ENCODE measurements at places on chromosomes 3 and 15. TPM values are rescaled to one million over a fixed set of nuclear protein-coding genes. Genes with fewer than 3 reads are reported as not detected.

THSD4 gene
- 3.4 TPM for total RNA-seq

DNA sequence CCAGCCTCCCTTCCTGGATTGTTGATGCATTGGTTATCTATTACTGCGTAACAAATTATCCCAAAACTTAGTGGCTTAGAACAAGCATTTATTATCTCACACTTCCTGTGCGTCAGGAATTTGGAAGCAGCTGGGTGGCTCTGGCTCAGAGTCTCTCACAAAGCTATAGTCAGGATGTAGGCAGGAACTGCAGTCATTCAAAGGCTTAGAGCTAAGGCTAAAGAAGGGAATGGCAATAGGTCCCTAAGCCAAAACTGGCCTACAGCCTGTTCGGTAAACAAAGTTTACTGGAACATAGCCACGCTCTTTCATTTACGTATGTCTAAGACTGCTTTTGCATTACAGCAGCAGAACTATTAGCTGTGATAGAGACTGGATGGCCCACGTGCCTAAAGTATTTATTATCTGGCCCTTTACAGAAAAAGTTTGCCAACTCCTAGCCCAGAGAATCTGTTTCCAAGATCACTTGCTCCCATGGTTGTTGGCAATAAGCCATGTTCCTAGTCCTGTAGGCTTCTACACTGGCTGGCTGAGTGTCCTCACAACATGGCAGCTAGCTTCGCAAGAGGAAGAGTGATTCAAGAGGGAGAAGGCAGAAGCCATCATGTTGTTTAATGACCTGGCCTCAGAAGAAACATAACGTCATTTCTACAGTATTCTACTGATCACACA is 132.4 kb downstream of the SNRK start:
- DNase-seq, result no peak

DNA sequence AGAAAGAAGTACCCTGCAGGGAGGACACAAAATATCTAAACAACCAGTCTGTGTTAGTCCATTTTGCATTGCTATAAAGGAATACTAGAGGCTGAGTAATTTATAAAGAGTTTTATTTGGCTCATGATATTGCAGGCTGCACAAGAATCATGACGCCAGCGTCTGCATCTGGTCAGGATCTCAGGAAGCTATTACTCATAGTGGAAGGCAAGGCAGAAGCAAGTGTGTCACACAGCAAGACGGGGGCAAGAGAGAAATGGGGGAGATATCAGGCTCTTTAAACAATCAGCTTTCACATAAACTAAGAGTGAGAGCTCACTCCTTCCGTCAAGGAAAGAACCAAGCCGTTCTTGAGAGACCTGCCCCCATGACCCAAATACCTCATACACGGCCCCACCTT is 614.8 kb downstream of the ZIC1 start:
- peak; percentile 70 for DNase-seq

DNA sequence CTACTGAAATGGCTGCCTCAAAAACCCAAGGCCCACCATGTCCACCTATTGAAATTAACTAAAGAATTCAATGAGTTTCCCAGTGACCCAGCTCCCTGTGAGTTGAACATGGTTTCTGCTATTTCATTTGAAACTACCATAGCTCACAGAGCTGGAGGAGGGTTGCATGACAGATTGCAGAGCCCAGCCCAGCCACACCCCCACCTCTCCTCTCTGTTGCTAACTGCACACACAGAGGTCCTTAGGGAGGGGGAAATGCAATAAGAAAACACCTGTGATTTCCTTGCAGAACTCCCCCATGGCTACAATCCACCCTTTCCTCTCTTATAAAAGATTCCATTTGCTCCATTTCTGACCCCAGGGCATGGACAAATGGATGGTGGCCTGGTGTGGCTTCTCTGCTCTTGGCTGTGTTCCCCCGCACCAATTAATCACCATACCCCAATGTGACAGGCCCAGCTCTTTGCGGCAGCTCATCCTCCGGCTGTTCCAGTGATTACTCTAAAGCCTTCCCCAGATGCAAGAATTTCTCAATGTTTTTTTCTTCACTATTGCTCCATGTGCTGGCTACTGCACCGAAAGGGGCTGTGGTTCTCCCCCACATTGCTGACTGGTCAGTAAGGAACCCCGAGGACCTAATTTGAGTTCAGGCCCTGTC is 208.4 kb upstream of the KBTBD8 start:
- no peak for DNase-seq

DNA sequence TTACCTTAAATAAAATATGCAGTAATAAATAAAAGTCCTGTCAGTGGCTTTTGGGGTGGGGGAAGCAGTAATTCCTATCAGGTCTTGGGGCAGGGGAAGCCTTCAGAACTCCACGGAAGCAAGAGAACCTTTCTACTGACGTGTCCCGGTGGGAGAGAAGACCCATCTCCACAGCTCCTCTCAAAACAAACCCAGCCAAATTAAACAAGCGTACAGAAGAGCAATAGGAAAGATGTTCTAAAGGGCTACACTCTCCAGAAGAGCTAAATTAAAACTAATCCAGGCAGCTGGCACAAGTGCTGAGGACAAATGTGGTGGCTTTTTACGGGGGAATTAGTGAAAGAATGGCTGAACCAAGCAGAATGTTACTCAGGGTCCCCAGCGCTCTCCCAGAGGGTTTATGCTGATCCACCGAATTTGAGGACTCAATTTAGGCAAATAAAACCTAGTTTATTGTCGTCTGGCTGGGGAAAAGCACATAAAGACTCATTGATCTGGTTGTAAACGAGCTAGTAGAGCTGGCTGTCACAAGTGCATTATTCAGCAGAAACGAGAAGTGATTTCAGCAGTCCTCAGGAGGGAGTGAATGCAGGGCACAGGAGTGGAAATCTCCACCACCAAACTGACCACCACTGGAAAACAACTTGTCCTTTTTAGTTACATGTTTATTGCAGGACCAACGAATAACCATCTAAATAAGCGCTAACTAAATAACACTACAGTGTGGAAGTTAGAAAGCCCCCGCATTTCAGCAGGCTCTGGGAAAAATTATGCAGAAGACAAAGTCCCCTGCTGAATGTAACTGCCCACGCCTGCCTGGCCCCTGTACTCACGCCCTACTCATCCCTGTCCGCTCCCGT is 13.5 kb downstream of the BFSP2 start:
- DNase-seq, result peak; percentile 30

GRCh38 chr3:41075975-41076374 is 123.3 kb upstream of the CTNNB1 start:
- no peak for DNase-seq
